ENCODE measurements at places on chromosomes 7 and 10.

- peak; percentile 35 for DNase-seq
Observed at GRCh38 chr10:86371691-86372090, 5.1 kb upstream of the GRID1 start.

DNA sequence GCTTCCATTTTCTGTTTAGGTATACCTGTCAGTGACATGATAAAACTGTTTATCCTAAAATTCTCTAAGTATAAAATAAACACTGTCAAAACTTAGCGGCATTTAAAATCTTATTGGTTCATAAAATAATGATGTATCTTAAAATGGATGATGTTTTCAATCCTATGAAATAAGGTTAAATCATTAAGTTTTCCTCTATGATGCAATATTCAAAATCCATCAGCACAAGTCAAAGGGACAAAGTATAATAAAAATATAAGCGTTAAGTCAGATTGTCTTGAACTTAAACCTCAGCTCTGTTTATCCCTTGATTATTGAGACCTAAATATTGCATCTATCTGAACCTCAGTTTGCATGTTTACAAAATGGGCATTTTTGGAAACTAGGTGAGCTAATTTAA is 46.6 kb upstream of the NCAPG2 start:
- DNase-seq = no peak

DNA sequence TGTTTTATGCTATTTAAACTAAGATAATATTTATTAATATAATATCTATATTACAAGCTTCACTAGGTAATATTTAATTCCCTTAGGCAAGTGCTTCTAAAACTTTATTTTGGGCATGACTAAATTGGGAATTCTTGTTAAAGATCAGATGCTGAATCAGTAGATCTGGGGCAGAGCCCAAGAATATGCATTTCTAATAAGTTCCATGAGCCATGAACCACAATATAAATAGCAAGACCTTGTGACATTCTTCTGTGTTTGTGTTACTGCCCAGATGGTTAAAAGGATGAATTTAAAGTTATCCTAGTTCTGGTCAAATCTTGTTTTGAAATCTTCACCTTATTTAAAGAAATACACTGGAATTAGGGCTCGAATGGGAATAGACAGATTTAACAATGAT is 258.4 kb upstream of the CACNA2D1 start:
- no peak for DNase-seq

DNA sequence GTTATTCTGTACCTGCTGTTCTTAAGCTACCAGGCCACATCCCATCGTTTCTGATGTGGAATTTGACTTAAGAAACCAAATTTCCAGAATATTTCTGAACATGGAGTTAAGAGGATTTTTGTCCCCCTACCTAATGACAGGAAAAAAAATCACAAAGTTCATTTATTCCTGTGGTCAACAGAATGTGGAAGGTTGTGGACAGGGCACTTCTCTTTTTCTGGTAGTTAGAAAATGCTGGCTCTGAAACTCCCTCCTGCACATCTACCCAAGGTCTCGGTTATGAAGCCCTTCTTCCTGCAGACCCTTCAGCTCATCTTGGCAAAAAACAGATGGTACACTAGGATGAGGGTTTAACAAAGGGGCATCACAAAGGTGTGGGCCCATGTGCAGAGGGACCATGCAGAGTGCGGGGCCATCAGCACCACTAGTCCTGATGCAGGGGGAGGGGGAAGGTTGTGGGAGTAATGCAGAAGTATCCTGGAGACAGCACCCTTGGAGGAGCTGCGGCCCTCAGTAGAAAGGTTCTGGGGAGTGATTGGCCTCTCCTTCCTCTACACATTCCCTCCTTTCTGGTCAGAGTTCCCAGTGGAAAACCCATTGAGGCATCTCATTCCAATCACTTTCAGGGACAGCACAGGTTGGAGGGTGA is 9.8 kb downstream of the ALOX5 start:
- DNase-seq = no peak

DNA sequence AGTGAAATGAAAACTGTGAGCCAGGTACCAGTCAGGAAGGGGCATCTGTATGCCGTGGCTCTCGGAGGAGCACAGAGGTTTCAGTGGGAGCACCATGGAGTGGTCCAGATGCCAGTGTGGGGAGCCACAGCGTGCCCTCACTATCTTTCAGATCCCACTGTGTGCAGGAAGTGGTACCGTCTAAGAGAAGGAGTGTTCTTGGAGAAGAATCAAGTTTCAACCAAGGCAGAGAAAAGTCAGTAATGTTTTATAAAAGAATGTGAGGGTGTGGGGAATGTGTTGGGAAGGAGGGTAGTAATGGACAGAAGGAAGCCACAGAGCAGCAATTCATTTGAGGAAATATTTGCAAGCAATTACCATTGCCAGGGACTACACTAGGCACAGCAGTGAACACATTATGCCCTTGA is 35.6 kb downstream of the PRKAR2B start:
- no peak for DNase-seq

GRCh38 chr7:158491094-158491493 is 96.5 kb downstream of the PTPRN2 start:
- peak; percentile 35 for DNase-seq

- DNase-seq = no peak
Observed at GRCh38 chr7:74479961-74480829, 26.5 kb downstream of the GTF2IRD1 start.

- no peak for DNase-seq
Observed at GRCh38 chr7:142146124-142146523, 34.6 kb downstream of the MGAM2 start.

GRCh38 chr10:84427903-84428650 is 99.7 kb downstream of the CCSER2 start:
- DNase-seq = no peak

DNA sequence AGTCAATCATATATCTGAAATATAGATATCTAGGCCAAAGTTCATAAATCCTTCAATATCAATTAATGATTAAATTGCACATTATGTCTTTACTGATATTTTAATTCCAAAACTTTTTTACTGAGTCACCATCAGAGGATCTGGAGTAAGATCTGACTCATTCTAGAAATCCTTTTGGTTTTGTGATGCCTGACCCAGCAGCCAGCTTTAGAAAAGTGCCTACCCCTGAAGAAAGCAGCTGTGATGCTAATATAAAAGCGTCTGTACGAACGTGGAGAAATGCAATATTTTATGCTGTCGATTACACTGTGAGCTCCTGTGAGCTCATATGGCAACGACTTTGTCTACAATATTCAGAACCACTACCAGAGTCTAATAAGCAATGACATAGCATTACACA is 142.5 kb upstream of the LRRTM3 start:
- DNase-seq = no peak

DNA sequence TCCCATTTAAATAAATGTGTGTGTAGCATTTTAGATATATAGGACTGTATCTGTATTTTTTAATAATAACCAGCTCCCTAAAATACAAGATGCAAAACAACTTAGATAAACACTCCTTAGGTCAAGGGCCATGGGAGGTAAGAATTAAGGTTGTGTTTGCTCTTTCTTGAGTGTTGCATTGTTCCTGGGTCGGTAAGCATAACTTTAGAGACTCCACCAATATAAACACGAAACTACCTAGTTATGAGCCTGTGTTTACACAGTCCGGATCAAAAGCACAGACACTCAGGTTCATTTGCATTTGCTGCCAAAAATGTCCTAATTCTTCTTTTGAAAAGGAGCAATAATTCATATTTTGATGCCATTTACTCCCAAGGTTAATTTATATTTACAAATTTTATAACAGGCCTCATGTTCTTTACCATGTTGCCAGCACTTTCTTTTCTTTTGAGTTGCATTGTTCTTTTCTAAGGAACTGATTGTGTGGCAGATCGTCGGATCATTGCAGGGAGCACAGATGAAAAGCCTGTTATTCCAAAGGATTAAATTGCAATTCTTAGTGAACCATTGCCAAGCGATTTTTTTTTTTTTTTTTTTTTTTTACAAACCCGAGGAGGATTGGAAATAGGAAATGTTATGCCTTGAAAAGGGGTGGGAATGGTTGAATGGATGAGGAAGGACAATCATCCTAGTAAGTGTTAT is 45.8 kb upstream of the GLCCI1 start:
- DNase-seq = no peak

- no peak for DNase-seq
Observed at GRCh38 chr10:110967645-110968044, 48.2 kb downstream of the SHOC2 start.

- no peak for DNase-seq
Observed at GRCh38 chr7:102096012-102096332, 190.7 kb upstream of the SH2B2 start.

DNA sequence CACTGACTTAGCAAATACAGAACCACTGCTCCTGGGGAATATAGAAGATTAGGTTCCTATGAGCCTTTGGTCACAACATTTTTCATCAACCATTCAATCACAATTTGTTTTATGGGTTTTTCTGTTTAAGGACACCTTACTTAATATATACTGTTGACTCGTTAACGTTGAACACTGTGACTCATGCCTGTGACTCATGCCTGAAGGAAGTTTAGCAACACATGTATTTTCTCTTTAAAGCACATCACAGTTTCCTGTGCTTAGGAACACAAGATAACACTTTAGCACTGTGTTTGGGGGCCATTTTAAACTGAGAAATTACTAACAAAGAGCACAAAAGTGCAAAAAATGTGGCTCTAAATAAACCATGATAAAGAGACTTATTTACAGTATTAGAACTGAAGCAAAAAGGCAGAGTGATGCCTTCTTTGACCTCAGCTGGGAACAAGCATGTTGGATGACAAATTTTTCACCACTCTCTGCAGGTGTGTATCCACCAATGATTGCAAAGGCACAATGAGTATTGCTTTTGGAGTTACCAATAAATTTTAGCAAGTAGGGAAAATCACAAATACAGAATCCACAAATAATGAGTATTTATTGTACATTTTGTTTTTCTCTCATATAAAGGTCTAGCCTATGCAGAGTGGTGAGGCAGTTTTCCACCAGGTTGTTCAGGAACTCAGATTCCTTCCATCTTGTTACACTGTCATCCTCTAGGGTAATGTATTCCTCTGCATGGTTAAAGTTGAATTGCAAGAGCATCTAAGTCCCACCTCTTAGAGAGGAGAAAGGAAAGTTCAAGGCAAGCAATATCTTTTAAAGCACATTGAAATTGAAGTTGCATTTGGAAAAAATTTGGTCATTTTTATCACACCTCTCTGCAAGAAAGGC is 7.3 kb downstream of the FGFBP3 start:
- no peak for DNase-seq

GRCh38 chr10:112262546-112262945 is 20.7 kb upstream of the TECTB start:
- DNase-seq = no peak

DNA sequence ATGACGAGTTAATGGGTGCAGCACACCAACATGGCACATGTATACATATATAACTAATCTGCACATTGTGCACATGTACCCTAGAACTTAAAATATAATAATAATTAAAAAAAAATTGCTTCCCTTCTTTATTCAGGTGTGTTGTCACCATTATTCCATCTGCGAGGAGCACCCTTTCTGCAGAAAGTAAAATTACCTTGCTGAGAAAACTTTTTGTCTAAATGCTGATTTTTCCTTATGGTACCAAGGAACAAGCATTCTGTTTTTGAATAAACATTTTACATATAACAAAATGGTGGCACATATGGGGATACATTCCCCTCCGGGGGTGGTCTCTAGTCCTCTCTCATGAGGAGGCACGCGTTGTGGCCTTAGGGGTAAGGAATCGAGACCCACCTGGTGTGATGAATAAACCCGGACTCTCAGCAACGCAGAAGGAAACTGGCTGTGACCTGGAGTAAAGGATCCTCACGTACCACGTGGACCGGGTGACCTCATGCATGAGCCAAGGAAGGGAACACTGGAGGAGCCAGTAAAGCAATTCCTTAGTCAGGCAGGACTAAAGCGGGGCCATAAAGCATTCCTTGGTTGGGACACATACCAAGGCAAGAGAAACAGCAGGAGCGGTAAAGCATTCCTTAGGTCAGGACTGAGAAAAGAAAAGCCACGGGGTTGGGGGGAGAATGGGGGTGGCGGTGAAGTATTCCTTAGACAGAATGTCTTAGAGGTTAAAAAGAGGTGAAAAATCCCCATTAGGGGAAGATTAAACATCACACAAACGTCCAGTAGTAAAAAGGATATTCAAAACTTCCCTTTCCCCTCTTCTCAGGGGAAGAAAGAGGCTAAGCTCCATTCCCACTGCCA is 20.8 kb upstream of the OPTN start:
- no peak for DNase-seq

Measured in activated naive CD4-positive, alpha-beta T cell treated with anti-CD3 and anti-CD28 coated beads, Interleukin-2, amount 50 U/mL, for 72 hours (primary cell).